Stimulated activated CD4-positive, alpha-beta T cell treated with anti-CD3 and anti-CD28 coated beads, Interleukin-1b, Interleukin-23, amount 100 ng/mL, for 24 hours (primary cell): ENCODE measurements at places on chromosomes 2 and 18.
A peak's percentile ranks its signal among the peaks of the same experiment; 100 is the strongest.

GRCh38 chr2:16741498-16741897, 75.9 kb upstream of the CYRIA start:
- DNase-seq: no peak

DNA sequence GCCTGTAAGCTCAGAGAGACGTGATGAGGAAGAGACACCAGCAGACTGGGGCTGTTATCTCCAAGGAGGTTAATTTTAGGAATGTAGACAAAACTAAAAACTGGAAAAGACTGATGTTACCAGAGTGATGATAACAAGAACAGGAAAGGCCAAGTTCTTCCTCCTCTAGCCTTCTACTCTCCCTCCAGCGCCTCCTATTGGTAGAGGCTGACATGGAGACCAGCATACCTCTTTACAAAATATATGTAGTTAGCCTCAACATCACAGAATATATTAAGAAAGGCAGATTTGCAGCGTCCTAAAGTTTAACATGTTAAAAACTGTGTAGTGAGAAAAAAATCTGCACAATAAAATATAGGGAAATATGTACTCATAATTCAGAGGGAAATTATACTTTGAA, 66.0 kb downstream of the TCF4 start:
- no peak for DNase-seq

DNA sequence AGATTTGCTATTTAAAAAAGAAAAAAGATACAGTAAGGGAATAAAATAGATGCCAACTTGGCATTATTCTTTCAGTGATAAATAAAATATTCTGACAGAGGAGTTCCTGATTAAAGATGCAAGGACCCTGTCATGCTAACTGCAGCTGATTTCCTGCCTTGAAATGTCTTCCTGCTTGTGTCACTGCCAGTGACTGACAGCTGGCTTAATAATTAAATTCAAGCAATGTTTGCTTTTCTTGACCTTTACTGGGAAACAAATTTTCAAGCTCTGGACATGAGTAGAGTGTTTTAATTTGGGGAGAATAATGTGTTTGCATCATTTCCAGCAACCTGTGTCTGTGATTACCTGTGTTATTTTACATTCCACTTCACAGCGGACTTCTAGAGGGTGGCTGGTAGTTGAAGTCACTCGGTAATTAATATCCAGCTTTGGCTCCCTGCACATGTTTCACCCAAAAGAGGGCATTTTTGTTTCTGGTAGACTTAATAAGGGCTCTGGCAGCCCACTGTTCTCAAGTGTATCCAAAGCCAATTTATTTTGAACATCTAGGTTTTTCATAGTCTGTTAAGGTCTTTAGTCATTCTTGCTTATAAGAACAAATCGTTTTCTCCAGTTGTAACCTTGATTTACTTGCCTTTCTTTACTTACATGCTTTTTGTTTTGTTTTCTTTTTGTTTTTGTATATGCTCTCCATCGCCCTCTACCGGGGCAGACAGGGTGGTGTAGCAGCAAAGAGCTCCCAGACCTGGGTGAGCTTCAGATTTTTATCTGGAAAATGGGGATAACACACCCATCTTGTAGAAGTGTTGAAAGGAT, 48.5 kb upstream of the PROKR1 start:
- peak; percentile 13 for DNase-seq

DNA sequence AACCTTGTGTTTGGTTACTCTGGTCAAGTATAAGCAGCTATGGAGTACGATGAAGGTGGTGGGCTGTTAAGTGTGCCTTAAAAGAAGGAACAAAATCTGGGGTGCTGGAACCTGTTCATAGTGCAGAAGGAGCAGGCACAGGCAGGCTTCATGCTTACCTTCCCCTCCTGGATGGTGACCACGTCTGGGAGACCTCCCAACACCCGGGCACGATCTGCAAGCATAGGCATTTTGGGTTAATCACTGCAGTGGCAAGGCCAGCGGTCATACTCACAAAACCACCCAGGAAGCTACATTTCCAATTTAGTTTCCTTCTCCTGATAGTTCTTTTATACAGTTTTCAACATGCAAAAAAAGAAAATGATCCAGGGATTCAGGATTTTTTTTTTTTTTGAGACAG, 58.7 kb upstream of the LPIN2 start:
- no peak for DNase-seq

GRCh38 chr18:56678836-56679565, 27.8 kb downstream of the WDR7 start:
- DNase-seq: no peak

- DNase-seq: no peak
Observed at GRCh38 chr2:129755786-129756185, 223.7 kb upstream of the RAB6C start.

DNA sequence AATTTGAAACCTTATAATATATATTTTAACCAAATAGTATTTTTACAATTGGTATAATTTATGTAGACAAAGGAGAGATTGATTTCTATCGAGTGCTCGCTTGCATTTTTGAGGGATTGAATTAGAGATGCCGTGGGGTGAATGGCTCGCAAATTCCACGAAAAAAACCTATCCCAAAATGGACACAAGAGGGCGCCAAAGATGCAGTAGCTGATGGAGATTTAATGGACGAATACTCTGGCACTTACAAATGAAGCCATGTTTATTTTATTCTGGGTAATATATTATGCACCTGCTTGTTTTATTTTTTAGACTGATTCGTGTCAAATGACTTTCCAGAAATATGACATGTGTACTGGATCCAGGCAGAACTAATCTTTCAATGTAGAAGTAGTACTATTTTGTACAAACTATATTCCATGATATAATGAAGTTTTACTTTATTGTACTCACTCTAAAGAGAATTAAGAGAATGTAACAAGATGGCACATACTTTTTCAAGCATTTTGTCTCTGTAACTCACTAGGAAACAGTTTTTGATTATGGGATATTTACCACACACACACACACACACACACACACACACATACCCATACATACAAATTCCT, 505.4 kb downstream of the PLCL1 start:
- peak; percentile 29 for DNase-seq

GRCh38 chr2:75513616-75514170, 47.0 kb downstream of the EVA1A start:
- DNase-seq: no peak

DNA sequence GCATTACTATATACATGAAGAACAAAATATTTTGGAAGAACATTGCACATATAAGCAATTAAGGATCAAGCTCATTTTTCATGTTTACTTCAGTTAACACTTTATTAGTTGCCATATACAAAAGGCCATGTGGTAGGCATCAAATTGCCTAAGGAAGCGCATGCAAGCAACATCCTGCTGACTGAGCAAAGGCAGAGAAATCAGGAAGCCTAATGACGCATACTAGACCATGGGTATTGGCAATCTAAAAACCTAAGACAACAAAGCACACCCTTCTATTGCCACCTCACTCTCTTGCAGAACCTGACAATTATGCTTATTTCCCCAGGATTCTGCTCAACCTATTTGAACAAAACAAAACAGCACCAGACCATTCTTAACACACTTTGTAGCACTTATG, 171.9 kb downstream of the STK39 start:
- DNase-seq: no peak

GRCh38 chr2:182509-183122, 81.2 kb downstream of the SH3YL1 start:
- no peak for DNase-seq

- DNase-seq: no peak
Observed at GRCh38 chr18:37464257-37464656, 101.3 kb downstream of the CELF4 start.

DNA sequence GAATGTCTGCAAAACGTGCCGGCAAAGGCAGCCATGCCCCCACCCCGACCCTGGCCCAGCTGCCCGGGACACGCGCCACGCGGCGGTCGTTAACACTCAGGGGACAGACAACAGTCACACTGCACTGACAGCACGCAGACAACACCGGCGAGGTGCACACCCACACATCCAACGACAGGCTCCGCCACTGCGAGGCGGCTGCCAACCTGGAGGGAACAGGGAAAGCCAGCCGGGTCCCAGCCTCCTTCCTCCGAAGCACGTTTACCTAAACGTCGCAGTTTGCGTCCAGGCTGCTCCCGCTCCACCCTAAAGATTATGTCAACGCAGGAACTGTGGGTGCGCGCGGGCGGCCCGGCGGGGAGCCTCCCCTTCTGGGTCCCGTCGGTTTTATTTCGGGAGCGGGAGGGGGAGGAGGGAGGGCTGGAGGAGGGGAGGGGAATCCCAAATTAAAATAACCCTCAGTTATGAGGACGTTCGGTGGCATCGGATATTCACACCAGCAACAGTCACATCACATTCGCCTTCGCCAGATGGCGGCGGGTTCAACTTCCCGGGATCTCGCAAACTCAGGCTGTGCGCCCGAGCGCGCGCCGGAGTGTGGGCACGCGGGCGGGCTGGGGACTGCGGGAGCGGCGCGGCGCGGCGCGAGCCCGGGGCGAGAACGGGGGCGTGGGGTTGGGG, 644 bp downstream of the PTGR3 start:
- no peak for DNase-seq

DNA sequence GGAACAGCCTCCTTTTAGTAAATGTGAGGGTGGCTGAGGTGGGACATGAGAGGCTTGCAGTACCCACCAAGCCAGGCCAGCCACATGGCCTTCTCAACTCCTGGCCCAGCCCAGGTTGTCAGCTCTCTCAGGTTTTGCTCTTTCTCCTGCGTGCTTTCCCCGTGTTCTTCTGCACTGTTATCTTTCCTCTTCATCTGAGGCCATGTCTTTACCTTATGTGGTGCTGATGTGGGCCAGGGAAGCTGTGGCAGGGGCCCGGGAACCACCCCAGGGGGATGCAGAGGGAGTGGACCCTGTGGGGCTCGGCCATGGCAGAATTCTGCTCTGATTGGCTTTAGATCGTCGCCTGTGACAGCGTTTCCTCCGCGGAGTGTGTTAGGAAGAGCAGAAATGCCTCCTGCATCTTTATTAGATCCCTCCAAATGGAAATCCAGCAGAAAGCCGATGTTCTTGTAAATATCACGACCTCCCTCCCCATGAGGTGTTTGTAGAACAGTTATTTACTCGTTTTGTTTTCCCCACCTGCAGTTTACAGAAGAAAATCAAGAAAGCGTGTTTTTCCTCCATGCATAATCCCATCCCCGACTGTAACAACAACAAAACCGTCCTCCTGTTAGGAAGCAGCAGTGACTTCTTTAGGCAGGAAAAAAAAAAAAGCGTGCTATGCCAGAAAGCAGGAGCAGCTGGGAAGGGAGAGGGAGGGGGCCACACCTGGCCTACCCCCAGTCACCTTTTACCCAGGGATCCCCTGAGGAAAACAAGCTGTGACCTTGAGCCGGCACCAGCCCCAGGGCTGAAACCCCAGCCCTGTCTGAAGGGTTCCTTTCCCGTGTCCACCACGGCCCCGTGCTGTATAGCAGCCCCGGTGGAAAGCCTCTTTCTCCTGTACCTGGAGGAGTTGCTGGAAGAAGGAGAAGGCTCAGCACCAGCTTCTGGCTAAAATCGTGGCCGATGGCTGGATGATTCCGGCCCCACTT, 54.8 kb downstream of the HPCAL1 start:
- DNase-seq: no peak

- DNase-seq: peak; percentile 73
Observed at GRCh38 chr18:74498712-74499627, 2.8 kb downstream of the CNDP2 start.

- no peak for DNase-seq
Observed at GRCh38 chr18:3595369-3596273, 145.6 kb downstream of the TGIF1 start.

DNA sequence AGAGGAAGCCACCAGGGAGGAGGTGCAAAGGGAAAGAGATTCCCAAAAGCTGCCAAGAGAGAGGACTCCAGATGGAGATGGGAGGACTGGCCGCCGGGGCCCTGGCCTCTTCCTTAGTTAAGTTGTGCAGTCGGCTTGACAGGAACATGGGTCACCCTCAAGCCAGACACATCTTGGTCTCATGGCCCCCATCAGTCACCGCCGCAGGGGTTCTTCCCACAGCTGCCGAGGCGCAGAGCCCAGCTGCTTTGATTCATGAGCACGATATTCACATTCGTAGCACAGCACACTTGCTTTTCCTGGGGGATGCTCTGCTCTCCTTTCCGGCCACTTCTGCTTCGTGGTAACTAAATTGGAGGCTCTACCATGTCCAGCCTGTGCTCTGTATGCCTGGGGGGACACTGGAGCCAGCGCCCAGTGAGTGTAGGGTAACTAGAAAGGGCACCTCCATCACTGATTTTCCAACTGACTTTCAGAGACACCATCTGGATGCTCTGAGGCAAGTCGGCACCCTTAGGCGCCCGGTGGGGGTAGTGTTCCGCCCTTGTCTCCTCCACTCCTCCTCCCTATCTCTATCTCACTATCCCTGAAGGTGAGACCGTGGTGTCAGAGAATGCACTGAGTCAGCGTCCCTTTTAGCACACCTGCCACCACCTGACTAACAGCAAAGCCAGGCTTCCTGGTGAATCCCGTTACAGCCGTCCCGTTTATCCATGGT, 13.3 kb downstream of the TWIST2 start:
- no peak for DNase-seq

- DNase-seq: no peak
Observed at GRCh38 chr2:195674491-195675221, 17.6 kb downstream of the SLC39A10 start.

DNA sequence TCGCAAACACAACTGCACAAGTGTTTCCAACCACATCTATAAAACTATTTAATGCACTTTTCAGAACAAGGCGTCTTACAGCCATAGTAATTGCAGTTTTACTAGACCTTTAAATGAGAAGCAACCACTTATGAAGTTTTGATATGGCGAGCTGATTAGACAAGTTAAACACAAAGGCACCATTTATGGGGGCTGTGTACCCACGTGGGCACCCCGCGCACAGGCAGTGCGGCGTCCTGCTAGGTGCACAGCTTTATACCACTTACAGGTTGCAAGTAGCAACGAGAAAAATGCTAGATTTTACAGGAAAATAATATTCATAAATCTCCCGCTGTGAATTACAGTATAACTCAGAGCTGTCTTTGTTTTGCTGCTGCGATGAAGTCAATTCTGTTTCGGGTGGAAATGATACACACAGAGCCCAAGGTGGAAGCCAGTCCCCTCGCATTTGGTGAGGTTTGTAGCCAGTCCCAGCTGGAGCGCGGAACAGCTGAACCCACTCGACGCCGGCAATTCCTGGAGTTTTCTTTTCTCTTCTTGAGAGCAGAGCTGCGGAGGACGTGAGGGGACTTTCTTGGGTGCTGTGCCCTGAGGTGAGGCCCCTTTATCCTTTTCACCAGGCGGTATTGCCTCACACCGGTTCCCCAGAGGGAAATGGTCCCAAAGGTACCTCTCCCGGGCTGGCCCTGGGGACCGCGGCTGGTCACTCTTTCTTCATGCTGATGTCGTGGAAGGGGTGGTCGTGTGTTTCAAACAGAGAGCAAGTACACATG, 76.7 kb downstream of the PTGR3 start:
- DNase-seq: no peak

DNA sequence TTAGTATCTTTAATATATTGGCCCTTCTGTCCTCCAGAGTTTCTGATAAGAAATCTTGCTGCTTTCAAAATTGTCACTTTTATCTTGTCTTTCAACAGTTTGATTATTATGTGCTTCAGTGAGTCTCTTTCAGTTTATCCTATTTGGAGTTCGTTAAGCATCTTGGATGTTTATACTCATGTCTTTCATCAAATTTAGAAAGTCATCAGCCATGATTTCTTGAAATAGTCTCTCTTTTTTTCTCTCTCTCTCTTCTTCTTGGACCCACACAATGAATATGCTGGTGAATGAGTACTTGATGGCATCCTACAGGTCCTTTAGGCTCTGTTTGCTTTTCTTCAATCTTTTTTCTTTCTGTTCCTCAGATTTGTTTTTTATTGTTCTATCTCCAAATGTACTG, 26.9 kb upstream of the KIF5C start:
- DNase-seq: no peak
